HepG2 (cell line): ENCODE measurements at places on chromosomes 1 and 21.
A peak's percentile ranks its signal among the peaks of the same experiment; 100 is the strongest.

DNA sequence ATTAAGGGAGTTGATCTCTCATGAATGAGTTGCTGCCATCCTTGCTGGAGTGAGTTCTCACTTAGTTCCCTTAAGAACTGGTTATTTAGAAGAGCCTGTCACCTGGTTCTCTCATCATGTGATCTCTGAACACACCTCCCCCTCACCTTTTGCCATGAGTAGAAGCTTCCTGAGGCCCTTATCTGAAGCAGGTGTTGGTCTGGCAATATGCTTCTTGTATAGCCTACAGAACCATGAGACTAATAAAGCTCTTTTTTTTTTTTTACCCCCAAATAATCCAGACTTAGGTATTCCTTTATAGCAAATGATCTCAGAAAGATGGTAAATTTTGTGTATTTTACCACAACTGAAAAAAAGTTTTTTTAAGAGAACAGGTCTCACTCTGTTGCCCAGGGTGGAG is 158.0 kb downstream of the EIF4G3 start:
- DNase-seq = no peak

DNA sequence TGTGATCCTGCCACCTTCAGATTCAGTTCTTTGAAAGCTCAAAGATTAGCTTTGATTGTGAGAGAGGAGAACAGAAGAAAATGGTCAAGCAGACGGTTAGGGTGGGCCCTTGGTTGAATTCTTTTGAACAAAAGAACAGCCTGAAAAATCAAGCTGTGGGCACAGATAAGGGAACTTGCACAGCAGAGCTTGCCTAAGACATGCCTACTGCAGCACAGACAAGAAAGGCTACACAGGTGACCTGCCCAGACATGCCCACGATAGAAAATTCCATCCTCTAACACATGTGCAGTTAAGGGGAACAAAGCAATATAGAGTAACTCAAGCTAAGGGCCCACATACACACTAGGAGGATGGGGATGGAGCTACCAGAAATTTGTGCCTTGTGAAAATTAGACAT is 512.5 kb upstream of the LRRC7 start:
- DNase-seq = no peak

GRCh38 chr1:21888500-21888899 is 48.6 kb downstream of the HSPG2 start:
- no peak for DNase-seq

DNA sequence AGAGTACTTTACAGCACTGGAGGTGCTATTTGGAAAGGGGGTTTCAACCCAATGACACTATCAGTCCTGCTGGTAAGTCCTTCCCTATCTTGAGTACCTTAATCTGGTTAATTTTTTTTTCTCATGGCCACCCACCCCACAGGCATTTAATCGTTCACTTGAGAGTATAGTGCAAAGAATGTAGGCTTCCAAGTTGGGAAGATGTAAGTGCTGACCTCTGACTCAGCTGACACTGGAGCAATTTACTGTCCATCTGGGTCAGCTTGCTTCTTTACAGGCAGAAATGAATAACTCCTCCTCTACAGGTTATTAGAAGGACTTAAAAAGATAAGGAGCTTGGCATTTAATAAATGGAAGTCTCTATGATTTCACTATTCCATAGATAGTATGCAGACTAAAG is 89.6 kb downstream of the AK5 start:
- no peak for DNase-seq

DNA sequence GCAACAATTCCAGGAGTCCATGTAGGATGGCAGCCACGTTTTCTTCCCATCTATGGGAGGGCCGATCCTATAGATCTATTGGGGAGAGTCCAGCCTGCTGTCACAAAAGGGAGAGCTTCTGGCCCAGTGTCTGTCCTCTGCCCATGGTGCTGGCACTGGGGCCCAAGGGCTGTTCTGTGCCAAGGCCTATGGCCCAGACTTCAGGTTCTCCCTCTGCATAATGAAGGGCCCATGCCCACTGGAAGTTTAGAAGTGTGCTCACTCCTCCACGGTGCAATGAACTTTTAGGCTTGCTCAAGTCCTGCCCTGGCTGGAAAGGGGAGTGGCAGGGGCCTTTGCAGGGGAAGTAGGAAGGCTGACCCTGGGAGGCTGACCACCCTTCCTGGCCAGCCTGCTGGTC is 44.1 kb upstream of the ATP2B4 start:
- no peak for DNase-seq

DNA sequence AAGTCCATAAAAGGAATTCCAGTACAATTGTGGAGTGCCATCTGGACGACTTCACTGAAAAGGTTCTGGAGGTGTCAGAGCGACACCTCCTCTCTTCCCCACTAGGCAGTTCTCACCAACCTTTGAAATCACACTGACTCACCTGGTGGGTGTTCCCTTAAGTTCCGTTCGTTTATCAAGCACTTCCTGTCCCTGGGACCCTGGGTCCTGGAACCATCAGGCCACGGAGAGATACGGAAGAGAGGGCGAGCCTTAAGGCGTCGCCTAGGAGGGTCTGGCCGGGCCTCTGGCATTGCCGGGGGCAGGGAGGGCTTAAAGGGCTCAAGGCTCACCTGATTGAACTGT is 317 bp downstream of the SPAG17 start:
- no peak for DNase-seq

DNA sequence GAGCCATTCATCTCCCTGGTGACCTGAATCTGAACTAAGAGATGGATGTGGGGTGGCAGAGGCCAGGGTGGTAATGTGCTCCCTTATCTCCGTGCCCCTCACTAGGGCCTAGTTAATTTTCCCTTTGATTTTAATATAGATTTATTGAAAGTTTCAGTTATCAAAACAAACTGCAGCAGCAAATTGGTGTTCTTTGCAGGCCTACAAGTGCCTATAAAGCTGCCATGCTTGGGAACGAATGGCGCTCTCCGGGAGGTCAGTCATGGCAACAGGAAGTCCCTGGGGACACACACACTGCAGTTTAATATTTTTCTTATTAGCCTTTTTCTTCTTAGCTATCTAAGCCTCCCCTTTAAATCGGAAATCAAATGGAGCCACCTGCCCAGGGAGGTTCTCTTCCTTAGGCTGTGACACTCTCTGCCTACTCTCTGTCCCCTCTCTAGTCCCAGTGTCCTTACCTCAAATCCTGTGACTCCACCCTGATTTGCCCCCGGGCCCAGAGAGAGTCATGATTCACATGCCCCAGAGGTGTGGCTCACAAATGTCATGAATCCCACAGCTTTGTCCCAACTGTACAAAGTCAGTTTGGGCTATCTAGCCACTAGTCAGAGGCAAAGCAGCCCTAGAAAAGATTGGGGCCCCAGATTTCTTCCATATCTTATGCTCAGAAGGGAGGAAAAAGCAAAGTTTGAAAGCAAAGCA is 4.3 kb upstream of the ERI3 start:
- DNase-seq = no peak

DNA sequence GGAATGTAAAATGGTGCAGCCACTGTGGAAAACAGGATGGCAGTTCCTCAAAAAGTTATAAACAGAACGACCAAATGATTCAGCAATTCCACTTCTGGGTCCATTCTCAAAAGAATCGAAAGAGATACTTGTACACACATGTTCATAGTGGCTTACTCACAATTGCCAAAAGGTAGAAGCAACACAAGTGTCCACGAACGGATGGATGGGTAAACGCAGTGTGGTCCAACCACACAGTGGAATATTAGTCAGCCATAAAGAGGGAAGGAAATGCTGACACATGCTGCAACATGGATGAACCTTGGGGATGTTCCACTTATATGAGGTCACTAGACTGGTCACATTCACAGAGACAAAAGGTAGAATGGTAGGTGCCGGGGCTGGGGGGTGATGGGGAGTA is 5.3 kb downstream of the KRTAP10-1 start:
- no peak for DNase-seq

DNA sequence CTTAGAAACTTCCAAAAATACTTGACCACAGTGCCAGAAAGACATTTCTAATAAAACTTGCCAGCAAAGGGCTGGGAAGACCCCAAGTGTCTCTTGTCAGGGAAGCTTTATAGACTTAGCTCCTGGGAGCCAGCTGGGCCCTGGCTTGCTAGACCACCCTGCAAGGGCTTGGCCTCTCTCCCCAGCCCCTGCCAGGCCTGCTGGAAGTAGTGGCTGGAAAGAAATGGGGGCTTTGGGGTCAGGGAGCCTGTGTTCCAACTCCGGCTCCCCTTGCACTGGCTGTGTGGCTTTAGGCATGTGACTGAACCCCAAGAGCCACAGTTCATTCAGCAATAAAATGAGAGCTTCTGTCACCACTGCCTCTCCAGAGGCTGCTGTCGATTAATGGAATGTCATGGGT is 31.1 kb downstream of the H3-3A start:
- DNase-seq = no peak

DNA sequence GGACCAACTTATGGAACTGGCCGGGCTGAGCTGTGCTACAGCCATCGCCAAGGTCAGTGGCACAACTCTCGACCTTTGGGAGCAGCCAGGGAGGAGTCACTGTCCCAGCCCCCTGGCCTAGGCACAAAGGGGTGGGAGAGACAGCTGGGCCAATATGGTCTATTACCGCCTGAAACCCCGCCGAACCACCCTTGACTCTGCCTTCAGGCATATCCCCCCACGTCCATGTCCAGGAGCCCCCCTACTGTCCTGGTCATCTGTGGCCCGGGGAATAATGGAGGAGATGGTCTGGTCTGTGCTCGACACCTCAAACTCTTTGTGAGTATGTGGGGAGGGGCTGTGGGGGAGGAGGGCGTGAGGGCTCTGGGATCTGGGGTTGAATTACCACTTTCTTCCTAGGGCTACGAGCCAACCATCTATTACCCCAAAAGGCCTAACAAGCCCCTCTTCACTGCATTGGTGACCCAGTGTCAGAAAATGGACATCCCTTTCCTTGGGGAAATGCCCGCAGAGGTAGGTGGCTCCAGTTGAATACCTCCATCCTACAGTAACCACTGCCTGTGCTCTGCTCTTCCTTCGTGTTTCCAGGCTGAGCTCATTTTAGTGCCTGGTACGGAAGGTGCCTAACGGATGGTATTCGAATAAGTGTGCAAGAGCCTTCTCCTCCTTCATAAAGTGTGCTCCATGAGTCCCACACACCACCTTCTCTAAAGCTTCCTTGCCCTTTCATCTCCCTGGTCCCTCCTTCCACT is 758 bp downstream of the NAXE start:
- no peak for DNase-seq

GRCh38 chr1:10217748-10218441 is 7.5 kb downstream of the KIF1B start:
- DNase-seq = no peak

GRCh38 chr1:225700164-225700821 is 47.4 kb upstream of the ENAH start:
- peak; percentile 100 for DNase-seq

DNA sequence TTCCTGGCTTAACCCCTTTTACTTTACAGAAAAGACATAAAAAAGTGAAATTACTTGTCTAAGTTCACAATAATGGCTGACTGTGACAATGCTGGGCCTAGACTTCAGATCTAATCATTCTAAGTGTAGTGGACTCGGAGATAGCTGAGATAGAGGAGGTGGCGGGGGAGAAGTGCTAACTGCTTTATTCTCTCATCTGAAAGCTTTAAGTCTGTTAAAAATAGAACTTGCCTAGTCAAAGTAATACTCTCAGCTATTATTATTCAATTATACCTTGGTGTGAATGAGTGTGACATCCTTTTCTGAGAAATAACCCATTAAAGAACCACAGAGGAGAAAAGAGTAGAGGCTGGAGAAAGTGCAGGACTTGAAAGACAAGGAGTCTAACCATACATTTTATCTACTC is 96.1 kb upstream of the OLIG2 start:
- DNase-seq = no peak

GRCh38 chr1:26290882-26291261 is 11.0 kb downstream of the SH3BGRL3 start:
- no peak for DNase-seq

GRCh38 chr21:45322231-45322959 is 34.7 kb upstream of the POFUT2 start:
- no peak for DNase-seq

- DNase-seq = no peak
Measured at GRCh38 chr1:170424346-170424745, 107.6 kb upstream of the GORAB start.

GRCh38 chr1:219188331-219188803 is 14.7 kb downstream of the LYPLAL1 start:
- no peak for DNase-seq

DNA sequence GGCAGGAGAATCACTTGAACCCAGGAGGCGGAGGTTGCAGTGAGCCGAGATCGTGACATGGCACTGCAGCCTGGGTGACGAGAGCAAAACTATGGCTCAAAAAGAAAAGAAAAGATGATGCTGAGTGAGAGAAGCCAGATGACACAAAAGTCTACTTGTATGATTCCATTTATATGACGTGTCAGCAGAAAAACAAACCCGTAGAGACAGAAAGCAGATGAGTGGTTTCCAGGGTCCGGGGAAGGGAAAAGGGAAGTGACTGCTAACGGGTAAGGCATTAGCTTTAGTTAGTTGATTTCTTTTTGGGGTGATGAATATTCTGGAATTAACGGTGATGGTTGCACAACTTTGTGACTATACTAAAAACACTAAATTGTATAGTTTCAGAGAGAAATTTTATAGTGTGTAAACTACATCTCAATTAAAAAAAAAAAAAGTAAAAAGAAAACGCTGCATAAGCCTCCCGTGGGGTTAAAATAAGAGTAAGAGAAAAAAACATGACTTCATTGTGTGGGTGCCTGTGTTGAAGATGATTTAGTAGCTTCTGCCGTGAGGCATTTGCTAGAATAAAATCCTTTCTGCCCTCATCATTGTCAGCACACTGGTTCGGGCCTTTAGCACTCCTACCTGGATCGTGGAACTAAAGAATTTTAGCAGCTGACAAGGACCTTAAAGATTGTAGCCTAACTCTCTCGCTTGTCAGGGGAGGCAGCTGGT is 24.7 kb upstream of the ATP5PO start:
- DNase-seq = no peak

- no peak for DNase-seq
Measured at GRCh38 chr1:159122005-159122621, 45.5 kb upstream of the AIM2 start.

GRCh38 chr1:74728736-74729135 is 4.1 kb downstream of the CRYZ start:
- no peak for DNase-seq

DNA sequence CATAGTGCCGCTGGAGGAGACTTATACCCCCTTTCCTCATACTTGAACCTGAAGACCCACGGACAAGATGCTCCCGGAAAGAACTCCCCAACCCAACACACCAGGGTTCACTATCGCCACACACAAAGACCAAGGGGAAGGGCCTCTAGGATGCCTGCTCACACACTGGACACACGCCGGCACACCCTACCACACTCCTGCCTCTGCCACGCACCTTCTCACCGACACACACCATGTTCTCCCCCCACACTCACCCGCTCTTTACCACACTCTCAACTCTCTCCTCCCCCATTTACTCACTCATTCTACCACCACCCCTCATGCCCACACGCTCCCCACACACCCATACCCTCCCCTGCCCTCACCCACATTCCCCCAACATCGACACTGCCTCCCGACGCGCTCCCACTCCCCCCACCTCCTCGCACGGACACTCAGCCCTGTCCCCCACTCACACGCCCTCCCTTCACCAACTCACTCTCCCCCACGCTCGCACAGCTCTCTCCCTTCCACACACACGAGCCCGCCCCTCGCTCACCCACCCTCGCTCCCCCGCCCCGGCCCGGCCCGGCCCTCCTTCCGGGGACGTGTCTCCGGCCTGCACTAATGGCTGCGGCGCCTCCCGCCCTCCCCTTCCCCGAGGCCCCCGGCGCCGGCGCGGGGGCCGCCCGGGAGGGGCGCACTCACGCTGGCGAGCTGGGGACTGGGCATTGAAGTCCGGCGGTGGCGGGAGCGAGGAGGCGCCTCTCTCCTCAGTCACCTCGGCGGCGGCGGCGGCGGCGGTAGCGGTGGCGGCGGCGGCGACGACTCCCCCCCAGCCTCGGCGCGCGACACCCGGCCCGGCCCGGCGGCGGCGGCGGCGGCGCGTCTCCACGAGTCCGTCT is 626 bp downstream of the PTP4A2 start:
- peak; percentile 39 for DNase-seq
